ENCODE measurements at places on chromosomes 5 and 9.

DNA sequence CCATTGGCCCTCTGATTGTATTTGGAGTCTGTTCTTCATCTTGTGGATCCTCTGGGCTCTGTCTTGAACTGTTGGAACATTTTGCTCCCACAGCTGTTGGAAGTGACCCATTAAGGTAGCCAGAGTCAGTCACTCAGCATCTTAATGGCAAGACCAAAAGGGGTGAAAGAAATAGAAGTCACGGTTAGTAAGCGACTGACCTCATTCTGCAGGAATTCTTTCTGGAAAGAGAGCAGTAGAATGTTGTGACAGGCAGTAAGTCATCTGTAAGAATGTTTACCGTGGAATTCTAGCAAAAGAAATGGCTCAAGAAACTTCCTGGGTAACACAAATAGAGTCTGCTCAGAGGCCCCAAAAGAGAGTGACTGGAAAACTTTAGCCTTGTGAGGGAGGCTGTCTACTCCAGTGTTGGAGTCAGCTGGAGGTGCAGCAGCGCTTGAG is 28.6 kb upstream of the TNC start:
- DNase-seq: no peak

GRCh38 chr9:77648234-77649108 is at the start of gene GNA14:
TSS of gene GNA14 (minus strand) at chr9:77648322. CDS start at chr9:77647793, 529 bp downstream.
- peak; percentile 71 for DNase-seq

DNA sequence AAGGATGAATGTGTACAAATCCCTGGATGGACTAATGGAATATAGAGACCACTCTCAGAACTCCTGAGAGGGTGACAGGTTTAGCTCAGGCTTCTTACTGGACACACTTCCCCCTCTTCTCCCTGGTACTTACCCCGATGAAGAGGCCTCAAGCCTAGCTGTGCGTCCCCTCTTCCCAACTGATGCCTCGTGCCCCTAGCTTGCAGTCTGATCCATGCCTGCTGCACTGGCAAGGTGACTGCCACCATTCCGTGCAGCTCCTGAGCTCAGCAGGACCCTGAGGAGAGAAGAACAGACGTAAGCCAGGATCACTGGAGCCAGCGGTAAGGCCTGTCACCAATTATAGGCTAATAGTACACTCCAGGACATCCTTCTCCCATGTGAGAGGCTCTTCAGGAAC is 5.5 kb upstream of the STOML2 start:
- DNase-seq: no peak

DNA sequence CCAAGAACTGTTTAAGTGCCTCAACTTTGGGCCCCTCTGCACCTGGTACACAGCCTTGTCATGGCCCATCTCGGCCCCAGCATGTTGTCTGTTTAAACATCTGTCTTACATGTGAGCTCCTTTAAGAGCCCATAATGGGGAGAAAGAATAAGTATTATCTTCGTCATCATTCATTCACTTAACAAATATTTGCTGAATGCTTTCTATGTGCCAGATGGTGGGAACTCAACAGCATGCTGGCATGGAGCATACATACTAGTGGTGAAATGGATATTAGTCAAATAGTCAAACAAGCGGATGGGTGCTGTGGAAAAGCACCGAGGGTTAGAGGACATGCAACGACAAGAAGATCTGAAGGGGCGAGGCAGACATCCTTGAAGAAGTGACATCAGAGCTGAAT is 54.5 kb downstream of the GABBR2 start:
- peak; percentile 67 for DNase-seq

DNA sequence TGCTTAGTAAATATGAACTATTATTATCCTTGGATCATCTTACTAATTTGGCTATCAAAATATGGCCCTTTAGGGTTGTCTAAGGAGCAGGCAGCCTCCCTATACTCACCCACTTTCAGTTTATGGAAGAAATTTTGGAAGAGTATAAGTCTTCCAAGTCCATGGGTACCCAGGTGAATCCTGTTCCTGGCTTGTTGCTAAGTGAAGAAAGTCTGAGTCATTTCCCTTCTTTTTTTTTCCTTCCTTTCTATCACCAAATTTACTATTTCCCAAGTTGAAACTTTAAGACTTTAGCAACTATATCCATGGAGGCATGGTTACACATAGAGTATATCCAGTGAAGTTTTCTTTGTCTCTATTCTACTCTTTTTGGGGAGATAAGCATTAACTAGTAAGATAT is 184.0 kb upstream of the ACTBL2 start:
- DNase-seq: no peak

GRCh38 chr5:159286420-159287035 is 23.4 kb downstream of the UBLCP1 start:
- DNase-seq: no peak

DNA sequence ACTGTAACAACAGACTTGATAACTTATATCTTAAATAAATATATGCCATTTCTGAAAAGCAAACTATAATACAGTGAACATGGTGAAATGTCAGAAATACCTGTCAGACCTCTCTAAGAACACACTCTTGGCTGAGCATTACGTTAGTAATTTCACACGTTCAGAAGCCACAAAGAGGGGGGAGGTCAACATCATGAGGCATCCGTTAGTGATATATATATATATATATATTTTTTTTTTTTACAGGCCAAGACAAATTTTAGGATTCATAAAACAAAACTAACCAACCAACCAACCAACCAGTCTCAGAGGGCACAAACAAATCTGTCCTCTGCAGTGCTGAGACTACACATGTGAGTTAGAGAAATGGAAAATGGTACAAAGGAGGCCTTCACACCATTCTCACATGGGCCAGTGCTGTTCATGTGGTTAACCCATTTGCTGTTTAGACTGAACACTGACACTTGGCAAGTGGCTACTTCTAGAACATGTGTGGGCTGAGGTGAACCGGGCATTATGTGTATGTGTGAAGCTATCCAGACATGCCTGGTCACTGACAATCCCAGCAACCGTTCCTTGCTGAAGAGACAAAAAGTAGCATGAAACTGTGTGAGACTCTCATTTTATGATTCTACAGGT is 54.5 kb downstream of the ELL2 start:
- DNase-seq: no peak

GRCh38 chr5:80231243-80231642 is 24.6 kb downstream of the SERINC5 start:
- DNase-seq: no peak

DNA sequence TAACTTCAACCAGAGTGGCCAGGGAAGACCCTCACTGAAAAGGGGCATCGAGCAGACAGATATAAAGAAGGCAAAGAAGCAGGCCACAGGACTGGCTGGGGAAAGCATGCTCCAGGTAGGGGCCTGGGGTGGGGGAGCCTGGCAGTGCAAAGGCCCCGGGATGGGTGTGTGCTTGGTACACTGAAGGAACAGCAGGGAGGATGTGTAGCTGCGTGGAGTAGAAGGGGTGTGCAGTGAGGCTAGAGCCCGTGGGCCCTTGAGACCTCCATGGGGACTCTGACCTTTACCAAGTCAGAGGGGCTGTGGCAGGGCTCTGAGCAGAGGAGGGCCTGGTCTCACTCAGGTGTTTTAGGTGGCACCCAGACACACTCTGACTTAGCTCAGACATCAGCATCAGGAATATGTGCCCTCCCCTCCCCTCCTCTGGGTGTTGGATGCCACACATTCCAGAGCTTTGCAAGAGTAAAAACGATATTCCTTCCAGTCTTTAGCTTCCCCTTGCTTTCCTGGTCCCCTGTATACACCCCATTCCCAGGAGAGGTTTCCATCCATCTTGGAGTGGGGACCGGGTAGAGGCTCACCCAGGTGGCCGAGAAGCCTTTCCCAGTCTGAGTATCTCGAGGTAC is 7.6 kb downstream of the TRIM7 start:
- DNase-seq: no peak

DNA sequence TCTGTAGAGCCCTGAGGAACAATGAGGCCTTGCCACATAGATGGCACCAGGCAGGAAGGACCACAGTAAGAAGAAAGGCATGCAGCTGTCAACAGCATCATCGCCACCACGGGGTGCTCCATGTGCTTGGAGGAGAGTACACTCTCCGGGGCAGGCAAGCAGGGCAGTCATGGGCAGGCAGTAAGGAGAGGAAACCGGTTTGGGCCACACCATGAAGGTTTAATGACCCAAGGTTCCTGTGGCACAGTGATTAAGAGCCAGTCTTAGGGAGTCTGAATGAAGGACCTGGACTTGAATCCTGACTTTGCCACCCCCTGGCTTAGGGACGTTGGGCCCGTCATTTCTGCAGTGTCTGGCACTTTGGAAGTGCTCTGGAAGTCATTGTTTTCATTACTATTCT is 80.6 kb upstream of the ZBTB43 start:
- no peak for DNase-seq

DNA sequence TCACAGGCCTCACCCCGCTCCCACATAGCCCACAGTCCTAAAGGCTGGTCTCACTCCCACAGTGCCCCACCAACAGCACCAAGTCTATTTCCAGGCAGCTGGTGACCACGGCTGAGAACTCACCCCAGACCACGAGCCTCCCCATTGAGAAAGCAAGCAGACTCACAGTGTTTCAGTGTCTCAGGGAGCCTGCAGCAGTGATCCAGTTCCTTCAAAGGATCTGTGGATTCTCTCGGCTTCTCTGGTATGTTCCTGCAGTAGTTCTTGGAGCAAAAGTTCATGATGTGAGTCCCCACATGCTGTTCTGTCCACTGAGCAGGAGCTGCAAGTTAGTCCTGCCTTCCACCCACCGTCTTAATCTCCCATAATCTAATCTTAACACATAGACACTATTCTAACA is 185.3 kb upstream of the CDH6 start:
- DNase-seq: no peak

- DNase-seq: no peak
Measured at GRCh38 chr5:142888469-142889085, 118.4 kb downstream of the ARHGAP26 start.

GRCh38 chr9:92295240-92295790 is 1.8 kb upstream of the IARS1 start:
- no peak for DNase-seq

- DNase-seq: peak; percentile 30
Measured at GRCh38 chr9:122464633-122465567, 12.8 kb downstream of the OR1J1 start.

All from NCI-H510A (cell line).